ENCODE measurements at places on chromosomes 3 and 15.

- DNase-seq, result no peak
Observed at GRCh38 chr3:55075846-55076245, 148.0 kb upstream of the LRTM1 start.

- no peak for DNase-seq
Observed at GRCh38 chr3:139982404-139982803, 47.4 kb downstream of the CLSTN2 start.

DNA sequence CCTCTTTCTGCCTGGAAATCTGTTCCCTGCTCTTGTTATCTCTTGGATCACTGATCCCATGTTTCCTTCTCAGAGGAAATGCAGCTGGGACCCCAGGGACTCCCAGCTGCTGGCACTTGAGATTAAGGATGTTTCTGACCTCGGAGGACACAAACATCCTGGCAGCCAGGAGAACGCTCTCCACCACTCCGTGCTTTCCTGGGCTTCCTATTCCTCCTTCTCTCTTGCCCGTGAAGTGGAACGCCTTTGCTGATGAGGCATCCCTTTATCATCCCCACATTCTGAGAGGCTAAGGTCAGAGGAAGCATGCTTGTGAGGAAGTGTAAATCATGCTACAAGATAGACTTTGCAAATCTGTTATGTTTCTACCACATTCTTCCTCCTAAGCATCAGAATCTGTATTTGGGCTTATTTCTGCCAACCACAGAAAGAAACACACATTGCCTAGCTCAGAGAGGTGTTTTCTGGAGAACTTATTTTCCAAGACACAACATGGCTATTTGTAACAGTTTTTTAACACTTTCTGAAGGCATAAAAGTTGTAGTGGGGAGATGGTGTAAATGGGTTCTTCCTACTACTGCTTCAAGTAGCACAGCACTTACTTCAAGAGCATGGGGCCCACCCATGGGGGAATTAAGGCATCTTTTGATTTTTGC is 25.6 kb upstream of the LDHAL6B start:
- DNase-seq, result no peak

GRCh38 chr3:140073278-140074045 is 138.5 kb downstream of the CLSTN2 start:
- no peak for DNase-seq

- DNase-seq, result no peak
Observed at GRCh38 chr15:39591141-39591895, 10.4 kb downstream of the THBS1 start.

- no peak for DNase-seq
Observed at GRCh38 chr3:111434941-111435622, 106.9 kb upstream of the CD96 start.

GRCh38 chr3:10356461-10356981 is 35.6 kb upstream of the SEC13 start:
- no peak for DNase-seq

- DNase-seq, result no peak
Observed at GRCh38 chr3:10703875-10704274, 112.2 kb upstream of the SLC6A11 start.

GRCh38 chr3:51830345-51830744 is 31.1 kb upstream of the IQCF2 start:
- DNase-seq, result no peak

- no peak for DNase-seq
Observed at GRCh38 chr3:44019736-44020135, 221.9 kb upstream of the TOPAZ1 start.

- DNase-seq, result no peak
Observed at GRCh38 chr3:124275412-124275811, 283.5 kb upstream of the ROPN1 start.

DNA sequence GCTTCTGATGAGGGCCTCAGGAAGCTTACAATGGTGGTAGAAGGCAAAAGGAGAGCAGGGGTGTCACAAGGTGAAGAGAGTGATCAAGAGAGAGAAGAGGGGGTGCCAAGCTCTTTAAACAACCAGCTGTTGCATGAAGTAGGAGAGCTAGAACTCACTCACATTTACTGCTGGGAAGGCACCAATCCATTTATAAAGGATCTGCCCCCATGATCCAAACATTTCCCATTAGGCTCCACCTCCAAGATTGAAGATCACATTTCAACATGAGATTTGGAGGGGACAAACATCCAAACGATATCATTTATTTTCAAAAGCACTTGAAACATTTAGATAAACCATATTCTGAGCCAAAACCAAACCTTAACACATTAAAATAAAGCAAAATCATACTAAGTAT is 26.3 kb downstream of the ANKRD28 start:
- no peak for DNase-seq

GRCh38 chr3:131620977-131621376 is 118.2 kb upstream of the MRPL3 start:
- DNase-seq, result no peak

DNA sequence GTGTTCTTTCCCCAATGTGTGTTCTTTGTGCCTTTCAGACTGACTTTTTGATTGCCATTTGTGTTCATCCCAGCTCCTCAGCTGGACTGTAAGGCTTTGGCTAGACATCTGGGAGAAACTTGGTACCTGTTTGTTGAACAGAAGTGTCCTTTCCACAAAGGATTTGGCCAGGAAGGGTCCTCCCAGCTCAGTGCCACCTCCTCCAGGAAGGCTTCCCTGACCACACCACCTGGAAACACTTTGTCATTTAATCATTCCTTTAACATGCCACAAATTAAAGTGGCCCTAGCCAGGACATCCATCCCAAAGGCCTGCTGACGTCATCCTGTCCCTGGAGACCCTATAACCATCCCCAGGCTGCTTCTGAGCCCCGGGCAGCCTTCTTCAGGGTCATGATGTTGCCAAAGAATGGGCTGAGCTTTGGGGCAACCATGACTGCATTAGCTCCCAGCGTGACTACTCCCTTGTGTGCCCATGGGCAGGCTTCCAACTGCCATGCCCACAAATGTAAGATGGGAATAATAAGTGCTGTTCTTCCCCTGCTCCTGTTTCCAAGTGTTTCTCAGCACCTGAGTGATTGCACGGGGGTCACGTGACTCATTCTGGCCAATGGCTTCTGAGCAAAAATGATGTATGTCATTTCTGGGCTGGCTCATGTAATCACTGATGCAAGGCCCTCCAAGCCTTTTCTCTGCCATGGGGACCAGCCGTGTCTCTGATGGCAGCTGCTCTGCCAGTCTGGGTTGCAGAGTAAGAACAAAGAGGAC is 112.5 kb upstream of the SMAD3 start:
- DNase-seq, result no peak

All from NCI-H510A treated with DMSO at 0.1 percent for 48 hours (cell line).